Stimulated activated CD8-positive, alpha-beta memory T cell treated with anti-CD3 and anti-CD28 coated beads, Interleukin-12 subunit alpha, Interleukin-12 subunit beta, amount 100 ng/mL, for 4 hours (primary cell): ENCODE measurements at places on chromosomes 6 and 20.

- no peak for DNase-seq
These were observed 1.8 kb downstream of the LTB start for GRCh38 chr6:31580438-31580740.

- DNase-seq = no peak
These were observed 105.5 kb upstream of the BACH2 start for GRCh38 chr6:90401933-90402830.

GRCh38 chr20:63736893-63737694 is 630 bp downstream of the LIME1 start:
- DNase-seq = peak; percentile 45

DNA sequence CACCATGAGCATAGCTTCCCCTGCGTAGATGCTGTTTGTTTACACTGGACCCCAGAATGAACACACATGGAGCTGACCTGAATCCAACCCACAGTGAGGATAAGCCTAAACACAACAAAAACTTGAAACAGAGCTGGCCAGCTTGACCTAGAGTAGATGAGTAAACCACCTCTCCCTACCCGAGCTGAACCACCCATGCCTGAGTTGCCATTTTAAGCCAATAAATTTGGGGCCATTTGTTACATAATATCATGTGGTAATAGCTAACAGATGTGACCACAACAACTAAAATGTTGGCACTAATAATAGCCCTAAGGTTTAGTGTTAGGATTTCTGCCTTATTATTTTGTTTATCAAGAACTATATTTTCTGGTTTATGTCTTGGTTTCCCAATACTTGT is 103.2 kb upstream of the GRIK2 start:
- DNase-seq = no peak

DNA sequence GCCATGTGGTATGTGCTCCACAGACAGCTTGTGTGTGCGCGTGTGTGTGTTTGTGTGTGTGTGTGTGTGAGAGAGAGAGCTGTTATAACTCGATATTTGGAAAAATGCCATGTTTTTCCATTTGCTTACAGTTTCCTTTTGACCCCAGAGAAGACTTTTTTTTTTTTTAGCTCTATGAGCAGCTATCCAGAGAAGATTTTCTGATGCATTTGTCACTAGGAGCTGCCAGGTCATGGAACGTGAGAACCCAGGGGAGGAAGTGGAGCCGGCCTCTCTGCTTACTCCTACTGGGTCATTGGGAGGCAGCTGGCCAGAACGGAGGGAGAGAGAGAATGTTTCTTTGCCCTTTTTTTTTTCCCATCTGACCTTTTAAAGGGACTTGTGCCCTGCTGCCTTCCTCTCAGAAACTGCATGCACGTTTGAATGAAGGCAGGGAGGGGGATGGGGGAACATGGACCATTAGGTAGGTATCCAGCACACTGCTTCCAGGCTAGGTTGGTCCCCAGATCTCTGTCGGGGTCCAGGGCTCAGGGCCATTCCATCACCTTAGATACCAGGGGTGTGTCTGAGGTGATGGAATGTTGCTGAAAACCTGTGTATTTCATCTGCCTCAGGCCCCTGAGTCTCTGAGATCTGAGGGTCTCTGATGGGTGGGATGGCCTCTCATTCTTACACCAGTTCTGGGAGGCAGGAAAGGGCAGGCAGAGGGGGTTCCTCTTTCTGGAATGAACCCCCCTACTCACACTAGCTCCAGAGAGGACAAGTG is 11.2 kb upstream of the MRPS18A start:
- DNase-seq = no peak

- no peak for DNase-seq
These were observed 987.5 kb downstream of the HACE1 start for GRCh38 chr6:103872233-103872632.

DNA sequence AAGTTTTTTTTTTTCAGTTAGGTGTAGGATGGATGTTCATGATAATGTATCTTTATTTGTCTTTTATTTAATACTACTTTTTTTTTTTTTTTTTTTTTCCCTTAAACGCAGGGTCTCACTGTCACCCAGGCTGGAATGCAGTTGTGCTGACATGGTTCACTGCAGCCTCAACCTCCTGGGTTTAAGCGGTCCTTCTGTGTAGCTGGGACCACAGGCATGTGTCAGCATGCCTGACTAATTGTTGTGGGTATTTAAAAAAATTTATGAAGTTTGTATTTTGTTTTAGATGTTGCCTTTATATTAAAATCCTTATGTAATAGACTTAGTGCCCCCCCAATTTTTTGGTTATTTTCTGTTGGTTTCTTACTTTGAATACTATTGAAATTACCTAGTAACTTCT is 42.6 kb downstream of the NCOA3 start:
- DNase-seq = no peak
